ENCODE measurements at places on chromosomes 4 and X.

DNA sequence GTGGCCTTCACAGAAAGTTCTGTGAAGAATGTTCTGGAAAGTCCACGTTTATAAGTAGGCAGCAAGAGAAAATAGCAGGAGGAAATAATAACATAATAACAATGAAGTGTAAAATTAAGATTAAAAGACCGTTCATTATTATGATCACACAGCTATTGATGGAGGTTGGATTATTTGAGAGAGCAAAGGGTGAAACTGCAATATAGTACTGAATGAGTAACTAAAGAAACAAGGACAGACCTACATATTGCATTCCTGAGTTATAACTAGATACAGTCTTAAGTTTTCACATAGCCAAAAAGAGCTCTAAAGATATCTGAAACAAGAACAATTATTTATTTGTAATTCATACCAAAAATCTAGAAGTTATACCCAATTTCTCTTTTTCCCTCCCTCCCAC, 122.9 kb upstream of the TMEM164 start:
- no peak for DNase-seq

GRCh38 chrX:26387906-26388305, 171.9 kb downstream of the MAGEB5 start:
- DNase-seq, result no peak

DNA sequence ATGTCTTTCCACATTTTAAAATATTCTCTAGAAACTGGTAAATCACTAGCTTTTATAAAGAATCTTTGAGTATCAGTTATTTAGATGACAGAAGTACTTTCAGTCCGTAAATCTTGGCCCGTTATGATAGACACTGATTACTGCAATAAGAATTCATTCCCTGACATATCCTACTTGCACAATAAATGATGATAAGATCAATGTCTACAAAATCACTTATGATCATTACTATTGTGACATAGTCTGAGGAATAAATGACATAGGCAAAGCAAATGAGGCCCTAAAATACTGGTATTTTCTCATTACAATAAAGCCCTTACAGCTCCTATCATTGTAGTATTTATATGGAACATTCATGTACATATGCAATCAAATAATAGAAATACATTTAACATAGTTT, 6.6 kb upstream of the PDCL2 start:
- DNase-seq, result no peak

GRCh38 chr4:174707051-174707676, 121.9 kb downstream of the GLRA3 start:
- no peak for DNase-seq

GRCh38 chr4:139557556-139558110, 1.6 kb upstream of the SETD7 start:
- peak; percentile 62 for DNase-seq

GRCh38 chr4:3115637-3116270, 41.3 kb downstream of the HTT start:
- DNase-seq, result no peak

DNA sequence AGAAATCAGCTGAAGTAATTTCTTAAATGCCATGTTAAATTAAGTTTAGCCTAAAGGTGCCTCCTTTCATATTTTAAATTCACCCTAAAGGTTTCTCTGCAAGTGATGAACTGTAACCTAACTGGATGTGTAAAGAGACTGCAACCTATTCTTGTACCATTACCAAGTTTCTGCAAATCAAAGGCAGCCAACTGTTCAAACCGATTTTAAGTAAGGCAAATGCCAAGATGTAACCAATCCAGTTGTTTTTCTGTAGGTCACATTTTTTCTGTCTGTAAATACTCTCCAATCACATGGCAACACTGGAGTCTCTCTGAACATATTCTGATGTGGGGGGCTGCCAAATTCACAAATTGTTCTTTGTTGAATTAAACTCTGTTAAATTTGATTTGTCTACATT, 42.4 kb upstream of the FGF2 start:
- DNase-seq, result no peak

DNA sequence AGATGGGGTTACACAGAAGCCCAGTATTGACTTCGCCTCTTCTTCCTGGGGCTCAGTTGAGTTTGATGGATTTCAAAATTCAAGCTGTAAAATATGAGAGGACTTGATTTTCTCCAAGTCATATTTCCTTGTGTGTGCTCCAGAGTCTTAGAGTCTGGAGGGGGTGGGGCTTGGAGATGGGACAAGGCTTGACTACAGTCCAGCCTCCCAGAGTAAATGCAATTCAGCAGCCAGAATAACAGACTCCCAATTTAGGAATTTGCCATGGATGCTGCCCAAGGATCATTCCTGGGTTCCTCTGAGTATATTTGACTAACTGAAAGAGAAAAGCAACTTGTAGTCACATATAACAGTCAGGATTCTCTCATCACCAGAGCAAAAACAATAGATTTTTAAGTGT, 53.7 kb upstream of the RBPJ start:
- no peak for DNase-seq

- no peak for DNase-seq
Observed at GRCh38 chr4:142367418-142368180, 478.5 kb downstream of the INPP4B start.

DNA sequence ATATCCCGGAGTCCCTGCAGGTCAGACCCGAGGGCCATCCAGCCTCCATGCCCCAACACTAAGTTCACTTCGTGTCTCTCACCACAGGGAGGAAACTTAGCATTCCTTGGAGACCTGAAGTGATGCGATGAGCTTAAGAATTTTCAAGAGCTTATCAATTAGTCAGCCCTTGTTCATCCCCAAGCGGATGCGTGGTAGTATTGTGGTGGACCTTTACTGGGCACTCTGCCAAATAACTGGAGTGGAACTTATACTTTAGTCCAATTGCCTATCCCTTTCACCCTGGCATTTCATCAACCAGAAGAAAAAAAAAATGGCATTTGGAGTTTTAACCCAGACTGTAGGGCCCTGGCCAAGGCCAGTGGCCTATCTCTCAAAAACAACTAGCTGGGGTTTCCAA, 137.1 kb downstream of the RELL1 start:
- DNase-seq, result no peak
